NCI-H460 (cell line): ENCODE measurements at places on chromosomes 5 and 9.

GRCh38 chr9:121227862-121228261, 26.2 kb upstream of the RAB14 start:
- DNase-seq, result no peak

- no peak for DNase-seq
Observed at GRCh38 chr9:36828611-36829013, 205.5 kb downstream of the PAX5 start.

- DNase-seq, result no peak
Observed at GRCh38 chr9:37656936-37657335, 6.2 kb downstream of the FRMPD1 start.

DNA sequence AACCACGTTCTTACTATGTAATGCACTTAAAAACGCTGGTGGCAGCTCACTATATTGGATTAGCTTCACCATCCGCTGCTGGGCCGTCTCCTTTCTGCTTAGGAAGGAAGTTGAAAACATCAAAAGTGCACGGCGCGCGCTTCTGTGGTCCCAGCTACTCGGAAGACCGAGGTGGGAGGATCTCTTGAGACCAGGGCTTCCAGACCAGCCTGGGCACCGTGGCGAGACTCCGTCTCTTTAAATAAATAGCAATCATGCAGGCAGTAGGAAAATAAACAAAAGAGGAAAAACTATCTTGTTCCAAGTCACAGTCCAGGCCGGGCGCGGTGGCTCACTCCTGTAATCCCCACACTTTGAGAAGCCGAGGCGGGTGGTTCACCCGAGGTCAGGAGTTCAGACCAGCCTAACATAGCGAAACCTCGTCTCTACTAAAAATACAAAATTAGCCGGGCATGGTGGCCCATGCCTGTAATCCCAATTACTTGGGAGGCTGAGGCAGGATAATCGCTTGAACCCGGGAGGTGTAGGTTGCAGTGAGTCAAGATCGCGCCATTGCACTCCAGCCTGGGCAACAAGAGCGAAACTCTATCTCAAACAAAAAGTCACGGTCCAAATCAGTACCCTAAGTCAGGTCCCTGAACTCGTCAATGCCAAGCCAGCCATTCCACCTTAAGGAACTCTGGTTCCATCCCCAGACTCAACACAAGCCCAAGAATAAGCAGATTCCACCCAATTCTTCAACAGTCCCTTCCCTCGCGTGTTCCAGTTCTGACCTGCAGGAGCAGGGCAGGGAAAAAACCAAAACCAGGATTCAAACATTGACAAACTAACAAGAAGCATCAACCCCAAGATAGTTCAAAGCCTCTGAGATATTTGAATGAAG, 1.0 kb upstream of the GOLGA1 start:
- no peak for DNase-seq

- no peak for DNase-seq
Observed at GRCh38 chr9:135244271-135245221, 157.1 kb downstream of the OLFM1 start.

GRCh38 chr5:31823472-31823871, 184.5 kb downstream of the PDZD2 start:
- DNase-seq, result no peak

GRCh38 chr5:82982846-82983245, 94.3 kb downstream of the TMEM167A start:
- no peak for DNase-seq

- no peak for DNase-seq
Observed at GRCh38 chr9:6870650-6871477, 113.1 kb downstream of the KDM4C start.

- no peak for DNase-seq
Observed at GRCh38 chr5:173733425-173733824, 117.0 kb upstream of the BOD1 start.

DNA sequence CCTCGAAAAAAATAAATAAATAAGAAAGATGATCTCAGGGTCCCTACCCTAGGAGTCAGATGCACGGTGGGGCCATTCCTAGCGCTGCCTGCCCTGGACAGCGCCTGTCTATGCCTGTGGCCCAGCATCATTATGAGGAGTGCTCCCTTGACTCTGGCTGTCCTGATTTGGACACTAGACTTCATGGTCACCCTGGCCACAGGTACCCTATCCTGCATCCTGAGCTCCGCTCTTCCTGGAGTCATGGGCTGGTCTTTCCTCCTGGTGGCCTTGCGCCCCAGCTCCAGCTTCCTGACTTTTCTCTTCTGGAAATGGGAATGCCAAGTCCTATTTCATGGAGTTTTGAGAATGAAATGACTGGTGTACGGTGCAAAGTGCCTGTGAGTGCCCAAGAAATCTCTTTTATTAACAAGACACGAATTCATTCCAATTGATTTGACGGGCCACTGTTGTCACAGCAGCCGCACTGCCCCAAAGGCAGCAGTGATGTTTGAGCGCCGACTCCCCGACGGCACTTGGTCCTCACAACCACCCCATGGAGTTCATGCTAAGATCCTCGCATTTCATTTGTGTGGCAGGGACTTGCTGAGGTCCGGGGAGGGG, 564 bp upstream of the AIF1L start:
- peak; percentile 30 for DNase-seq

DNA sequence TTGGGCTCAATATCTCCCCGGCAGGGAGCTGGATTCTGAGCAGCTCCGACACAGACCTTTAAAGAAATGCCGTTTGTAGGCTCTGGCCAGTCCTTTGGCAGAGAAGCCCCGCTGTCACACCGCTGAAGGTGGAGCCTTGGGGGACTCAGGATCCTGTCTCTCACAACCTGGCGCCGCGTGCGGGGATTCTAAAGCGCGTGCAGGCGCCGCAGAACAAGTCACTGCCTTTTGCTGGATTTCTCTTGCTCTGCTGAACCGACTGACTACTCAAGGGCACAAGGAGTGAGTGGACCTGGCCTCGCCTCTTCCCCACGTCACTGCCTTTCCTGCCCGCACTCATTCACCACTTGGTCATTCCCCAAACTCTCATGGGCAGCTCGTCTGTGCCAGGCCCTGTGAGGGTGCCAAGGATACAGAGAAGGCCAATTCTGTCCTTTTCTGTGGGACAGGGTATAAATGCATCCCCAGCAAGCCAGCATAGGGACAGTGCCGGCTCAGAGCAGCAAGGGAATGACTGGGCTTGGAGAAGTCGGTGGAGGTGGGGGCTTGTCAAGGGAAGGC, 69.3 kb downstream of the CRB2 start:
- DNase-seq, result no peak

DNA sequence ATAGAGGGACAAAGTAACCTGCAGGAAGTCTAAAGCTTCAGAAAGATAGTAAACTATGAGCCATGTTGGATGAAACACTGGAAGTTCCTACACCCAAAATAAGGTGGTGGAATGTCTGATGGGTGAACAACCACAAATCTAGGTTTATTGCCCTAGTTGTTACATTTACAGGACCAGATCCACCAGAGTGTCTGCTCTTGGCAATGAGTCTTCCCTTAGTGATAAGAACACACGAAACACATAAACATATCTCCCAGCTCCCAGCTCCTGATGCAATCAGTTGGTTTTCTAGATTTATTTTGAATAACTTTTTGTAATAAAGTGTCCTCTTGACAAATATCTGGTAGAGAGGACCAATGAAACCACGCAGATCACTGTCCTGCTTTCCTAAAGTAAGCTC, 329.7 kb upstream of the WWC1 start:
- DNase-seq, result no peak

DNA sequence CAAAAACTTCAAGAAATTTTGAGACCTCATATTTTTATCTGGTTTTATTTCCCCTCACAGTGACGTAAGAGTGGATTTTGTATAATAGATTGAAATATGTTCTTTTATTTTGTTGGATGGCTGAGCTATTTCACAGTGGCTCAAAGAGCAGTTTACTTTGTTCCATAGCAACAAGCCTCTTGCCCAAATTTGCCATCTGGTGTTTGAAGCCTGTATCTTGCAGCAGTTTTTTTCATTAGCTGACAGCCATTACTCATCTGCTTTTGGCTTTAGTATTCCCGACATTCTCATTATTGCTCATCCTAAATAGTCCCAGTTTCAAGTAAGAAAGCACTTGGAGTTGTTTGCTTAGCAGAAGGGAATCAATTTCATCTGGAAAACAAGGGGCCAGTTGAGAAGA, 36.3 kb downstream of the GDA start:
- no peak for DNase-seq

DNA sequence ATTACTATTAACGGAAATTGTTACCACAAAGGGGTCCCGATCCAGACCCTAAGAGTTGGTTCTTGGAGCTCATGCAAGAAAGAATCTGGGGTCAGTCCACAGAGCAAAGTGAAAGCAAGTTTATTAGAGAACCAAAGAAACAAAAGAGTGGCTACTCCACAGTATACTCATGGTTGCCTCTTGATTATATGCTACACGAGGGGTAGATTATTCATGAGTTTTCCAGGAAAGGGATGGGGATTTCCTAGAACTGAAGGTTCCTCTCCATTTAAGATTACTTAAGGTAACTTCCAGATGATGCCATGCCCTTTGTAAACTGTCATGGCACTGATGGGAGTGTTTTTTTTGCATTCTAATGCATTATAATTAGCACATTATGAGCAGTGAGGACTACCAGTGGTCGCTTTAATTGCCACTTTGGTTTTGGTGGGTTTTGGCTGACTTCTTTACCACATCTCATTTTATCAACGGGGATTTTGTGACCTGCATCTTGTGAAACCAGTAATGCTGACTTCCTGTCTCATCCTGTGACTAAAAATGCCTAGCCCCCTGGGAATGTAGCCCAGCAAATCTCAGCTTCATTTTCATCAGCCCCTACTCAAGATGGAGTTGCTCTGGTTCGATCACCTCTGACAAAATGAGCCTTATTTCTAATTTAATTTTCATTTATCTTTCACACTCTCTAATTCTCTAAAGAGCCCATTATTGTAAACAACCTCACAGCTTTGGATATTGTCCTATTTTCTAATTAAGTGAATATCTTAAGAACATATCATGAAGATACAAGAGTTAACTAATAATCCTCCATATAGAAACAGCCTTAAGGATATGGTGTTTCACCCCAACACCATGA, 336.3 kb downstream of the RASEF start:
- no peak for DNase-seq

- DNase-seq, result no peak
Observed at GRCh38 chr5:170144286-170145023, 38.8 kb downstream of the FOXI1 start.

DNA sequence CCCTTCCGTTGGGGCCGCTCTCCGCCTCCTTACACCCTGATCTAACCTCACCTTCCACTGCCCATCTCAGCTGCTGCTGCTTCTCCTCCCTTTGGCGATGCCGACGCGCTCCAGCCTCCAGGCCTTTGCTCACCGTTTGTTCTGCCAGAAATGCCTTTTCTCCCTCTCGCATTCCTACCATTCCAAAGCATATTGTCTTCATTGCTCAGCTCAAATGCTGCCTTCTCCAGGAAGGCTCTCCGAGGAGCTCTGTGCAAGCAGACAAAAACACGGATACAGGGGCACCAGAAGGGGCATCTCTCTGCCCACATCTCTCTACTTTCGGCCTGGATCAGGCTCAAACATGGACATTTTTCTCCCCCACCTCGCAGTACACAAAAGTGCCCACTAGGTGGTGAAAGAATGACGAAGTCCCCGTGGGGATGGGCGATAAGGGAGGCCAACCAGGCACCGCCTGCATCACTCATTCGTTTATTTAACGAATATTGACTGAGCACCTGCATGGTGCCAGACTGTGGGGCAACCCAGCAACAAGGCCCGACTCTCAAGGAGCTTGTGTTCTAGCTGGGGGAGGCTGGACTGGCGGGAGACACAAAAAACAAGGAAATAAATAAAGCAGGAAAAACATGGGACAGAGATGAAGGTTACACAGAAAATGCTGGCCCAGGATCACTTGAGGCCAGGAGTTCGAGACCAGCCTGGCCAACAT, 7.3 kb upstream of the GRHPR start:
- peak; percentile 70 for DNase-seq

GRCh38 chr9:107273634-107274033, 9.4 kb upstream of the RAD23B start:
- no peak for DNase-seq

DNA sequence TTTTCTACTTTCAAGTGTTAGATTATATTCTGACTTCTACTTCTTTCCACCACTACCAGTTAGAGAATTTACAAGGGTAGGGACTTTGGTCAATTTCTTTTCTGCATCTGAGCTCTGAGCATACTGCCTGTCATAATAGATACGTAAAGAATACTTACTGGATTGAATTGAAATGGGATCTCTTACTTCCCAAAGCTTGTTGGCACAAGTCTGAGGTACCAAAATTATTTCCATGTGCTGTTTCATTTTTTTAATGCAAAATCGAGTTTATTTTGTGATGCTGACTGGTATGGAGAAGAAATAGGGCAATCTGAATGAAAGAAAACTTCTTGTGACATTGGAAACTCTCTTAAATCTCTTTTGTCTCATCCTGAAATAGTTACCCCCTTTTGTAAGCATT, 428.9 kb downstream of the SPATA31D1 start:
- DNase-seq, result no peak

DNA sequence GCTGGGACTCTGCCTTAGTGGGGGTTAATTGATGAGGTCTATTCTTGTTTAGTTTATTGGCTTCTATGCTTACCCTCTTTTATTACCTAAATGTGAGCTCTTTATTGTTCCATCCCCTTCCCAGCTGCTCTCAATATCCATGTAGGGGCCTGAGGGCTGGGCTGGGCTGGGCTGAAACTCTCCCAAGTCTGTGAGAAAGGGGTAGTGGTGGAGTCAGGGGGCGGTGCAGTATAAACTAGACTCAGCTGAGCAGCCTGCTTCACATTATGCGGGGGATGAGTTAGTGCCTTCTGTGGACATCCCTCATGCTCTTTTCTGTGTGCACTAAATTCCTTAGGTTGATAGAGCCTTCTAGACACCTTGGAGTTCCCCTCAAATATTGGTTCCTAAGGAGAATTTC, 451.8 kb upstream of the PTGER4 start:
- no peak for DNase-seq

GRCh38 chr5:3116366-3116765, 364.9 kb upstream of the IRX2 start:
- no peak for DNase-seq

DNA sequence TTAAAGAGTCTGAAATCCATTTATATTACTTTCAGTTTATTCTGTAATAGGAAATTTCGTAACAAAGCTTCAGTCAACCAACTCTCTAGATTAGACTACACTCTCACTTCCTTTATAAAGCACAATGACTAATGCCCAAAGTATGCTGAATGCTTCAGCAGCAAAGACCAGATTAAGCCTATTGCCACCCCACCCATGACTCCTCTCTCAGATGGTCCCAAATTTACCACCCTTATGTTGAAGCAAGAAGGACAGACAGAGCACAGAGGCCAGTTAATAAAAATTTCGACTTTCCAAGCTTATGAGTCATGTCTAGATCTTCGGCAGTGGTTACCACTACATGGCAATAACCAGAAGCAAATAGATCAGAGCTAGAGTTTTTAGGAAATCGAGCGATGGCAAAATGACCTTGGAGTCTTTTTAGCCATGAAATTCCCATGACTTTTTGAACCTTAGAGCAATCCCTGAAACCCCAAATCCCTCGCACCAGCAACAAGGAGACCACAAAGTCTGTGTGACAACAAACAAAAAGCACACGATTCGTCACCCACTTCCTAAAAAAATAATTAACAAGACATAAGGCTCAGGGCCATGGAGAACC, 287.8 kb upstream of the RASA1 start:
- peak; percentile 38 for DNase-seq

- DNase-seq, result no peak
Observed at GRCh38 chr9:33161011-33161588, 6.0 kb downstream of the B4GALT1 start.
